ENCODE measurements at places on chromosomes 4 and X.

GRCh38 chr4:797066-797465 lies 28.9 kb downstream of the CPLX1 start:
- no peak for DNase-seq

DNA sequence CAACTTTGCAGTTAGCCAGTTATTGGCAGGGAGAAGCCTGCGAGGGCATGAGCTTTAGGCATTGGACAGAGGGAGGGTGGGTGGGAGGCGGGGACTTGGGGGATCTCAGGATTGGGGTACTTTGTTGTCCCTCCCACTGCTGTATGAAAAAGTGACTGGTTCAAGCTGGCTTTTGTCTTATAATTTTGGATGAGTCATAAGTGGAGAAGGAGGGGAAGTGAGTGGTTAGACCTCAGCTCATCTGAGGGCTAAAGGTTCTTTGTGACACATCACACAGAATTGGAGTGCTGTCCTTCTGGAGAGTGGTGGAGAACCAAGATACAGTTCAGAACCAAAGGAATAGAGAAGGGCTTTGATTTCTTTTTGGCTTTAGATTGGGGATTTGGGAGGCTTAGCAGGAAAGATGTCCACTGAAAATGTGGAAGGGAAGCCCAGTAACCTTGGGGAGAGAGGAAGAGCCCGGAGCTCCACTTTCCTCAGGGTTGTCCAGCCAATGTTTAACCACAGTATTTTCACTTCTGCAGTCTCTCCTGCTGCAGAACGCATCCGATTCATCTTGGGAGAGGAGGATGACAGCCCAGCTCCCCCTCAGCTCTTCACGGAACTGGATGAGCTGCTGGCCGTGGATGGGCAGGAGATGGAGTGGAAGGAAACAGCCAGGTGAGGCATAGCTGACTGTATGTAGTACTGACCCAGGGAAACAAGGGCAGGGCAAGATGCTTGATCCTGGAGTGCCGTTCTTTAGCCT lies at the start of gene SLC4A4:
Gene SLC4A4 (plus strand): TSS at position 175 of the 748 bp plus-strand sequence.
- DNase-seq: no peak

DNA sequence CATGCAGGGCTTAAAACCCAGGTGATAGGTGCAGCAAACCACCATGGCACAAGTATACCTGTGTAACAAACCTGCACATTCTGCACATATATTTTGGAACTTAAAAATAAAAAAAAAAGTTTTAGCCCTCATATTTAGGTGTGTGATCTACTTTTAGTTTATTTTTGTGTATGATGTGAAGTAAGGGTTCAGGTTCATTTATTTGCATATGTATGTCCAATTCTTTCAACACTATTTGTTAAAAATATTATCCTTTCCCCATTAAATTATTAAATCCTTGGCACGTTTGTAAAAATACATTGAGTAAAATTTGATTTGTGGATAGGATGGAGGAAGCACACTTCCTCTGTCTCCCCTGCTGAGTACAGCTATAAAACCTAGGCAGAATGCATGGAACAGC lies 12.9 kb downstream of the RAB39B start:
- DNase-seq: no peak

DNA sequence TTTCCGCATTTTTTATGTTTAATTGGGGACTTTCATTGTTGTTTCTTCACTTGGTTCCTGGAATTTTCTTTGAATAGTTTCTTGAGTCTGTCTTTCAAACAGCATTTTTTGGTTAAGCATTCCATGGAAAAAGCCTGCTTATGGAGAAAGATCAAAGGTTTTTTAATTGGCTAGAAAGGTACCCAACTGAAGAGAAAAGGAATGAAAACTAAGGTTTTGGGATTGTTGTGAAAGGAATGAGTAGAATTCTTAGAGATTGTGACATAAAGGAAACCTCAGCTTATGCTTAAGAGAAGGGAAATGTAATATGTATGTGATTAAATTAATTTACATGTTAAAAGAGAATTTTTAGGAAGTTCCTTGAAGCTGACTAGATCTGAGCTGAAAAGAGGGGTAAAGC lies 82.8 kb downstream of the CCKAR start:
- no peak for DNase-seq

GRCh38 chrX:15786915-15787314 lies 3.4 kb upstream of the ZRSR2 start:
- DNase-seq: no peak

GRCh38 chr4:183214912-183215488 lies 105.1 kb downstream of the CLDN22 start:
- no peak for DNase-seq

GRCh38 chr4:153432965-153433753 lies 33.0 kb upstream of the TMEM131L start:
- peak; percentile 33 for DNase-seq

DNA sequence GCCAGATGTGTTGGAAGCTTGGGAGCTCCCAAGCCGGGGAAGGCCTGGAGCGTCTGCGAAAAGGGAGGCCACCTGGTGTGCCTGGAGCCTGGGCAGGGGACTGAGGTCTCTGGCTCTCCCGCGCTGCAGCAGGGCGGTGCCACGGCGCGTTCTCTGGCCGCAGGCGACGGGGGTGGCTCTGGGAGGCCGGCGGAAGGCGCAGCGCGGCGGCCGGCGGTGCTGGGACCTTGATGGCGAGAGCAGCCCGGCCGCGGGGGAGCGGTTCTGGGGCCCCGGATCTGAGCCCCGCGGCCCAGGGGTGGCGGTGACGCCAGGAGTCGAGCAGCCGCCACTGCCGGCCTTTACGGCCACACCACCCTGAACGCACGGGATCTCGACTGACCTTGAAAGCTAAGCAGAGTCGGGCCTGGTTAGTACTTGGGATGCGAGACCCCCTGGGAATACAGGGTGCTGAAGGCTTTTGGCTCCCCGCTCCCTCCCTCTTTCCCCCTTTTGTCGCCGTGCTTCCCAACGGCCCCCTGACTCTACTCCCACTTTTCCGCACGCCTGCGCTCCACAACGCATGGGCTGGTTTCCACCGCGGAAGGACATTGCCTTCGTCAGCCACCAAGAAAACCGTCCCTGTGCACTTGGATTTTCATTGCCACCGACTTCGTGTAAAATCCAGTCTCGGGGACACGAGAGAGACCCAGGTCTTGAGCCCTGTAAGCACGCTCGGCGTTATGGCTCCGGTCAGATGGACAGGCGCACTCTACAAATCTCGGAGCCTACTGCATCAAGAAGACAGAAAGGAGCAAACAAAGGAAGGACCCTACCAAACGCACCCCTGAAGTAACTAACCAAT lies 9.5 kb downstream of the FRG2 start:
- DNase-seq: no peak

GRCh38 chr4:76514087-76514486 lies 79.1 kb downstream of the SHROOM3 start:
- no peak for DNase-seq

DNA sequence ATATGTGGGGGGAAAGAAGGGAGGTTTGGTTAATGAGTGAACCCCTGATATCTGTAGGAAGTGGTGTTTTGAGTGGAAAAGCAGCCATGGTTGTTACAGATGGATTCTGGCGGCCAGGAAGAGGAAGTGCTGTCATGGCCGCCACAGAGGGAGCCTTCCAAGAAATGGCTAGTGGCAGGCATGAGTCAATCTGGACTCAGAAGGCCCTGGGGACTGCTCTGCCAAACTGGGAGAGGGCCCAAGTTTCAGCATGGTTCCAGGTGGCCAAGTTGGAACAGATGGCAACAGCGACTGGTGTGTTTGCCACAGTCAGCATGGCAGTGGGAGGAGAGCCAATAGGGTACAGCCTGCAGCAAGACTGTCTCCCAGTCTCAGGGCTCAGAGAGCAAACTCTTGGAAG lies 32.5 kb downstream of the ETDB start:
- DNase-seq: no peak

DNA sequence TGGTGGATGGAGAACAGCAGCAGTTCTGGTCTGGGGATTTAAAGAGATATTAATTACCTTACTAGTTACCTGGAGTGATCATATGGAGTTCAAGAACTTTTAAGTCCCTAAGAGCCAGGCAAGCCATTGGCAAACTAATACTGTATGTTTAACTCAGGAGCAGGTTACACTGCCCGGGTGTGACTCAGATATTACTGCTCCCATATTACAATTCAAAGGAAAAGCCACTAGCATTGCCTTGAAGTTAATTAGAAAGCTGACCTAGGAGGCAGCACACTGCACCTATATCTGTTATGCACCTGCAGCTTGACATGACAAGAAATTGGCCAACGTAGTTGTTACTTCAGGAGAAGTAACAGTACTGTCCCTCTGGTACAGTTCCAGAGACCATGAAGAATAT lies 47.2 kb downstream of the GRK4 start:
- DNase-seq: no peak

- DNase-seq: no peak
Measured at GRCh38 chrX:136662104-136662503, 14.1 kb downstream of the CD40LG start.

DNA sequence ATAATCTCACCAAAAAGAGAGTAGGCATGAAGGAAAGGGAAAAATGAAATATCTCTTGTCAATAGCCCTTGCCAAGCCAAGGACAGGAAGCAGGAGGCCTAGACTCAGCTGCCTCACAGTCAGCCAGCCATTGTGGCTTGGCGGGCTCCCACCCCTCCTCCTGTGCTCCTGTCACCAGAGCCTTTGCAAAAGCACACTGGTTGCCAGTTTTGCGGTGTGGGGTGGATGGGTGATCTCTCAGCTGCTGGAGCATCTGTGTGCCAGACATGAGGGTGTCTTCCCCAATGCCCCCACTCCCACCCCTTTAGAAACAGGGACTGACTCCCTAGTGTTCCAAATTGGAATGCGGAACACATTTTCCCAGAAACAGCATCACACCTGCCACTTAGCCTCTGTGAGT lies 26.1 kb downstream of the ARHGEF6 start:
- DNase-seq: no peak

GRCh38 chr4:5019274-5019673 lies at the start of gene CYTL1:
Gene CYTL1 (minus strand): TSS chr4:5019458. CDS start chr4:5019445, 13 bp downstream.
- no peak for DNase-seq

GRCh38 chr4:142923619-142924018 lies 77.5 kb upstream of the INPP4B start:
- no peak for DNase-seq
